Fibroblast of skin of right quadriceps (primary cell): ENCODE measurements at places on chromosomes 16 and 17.

DNA sequence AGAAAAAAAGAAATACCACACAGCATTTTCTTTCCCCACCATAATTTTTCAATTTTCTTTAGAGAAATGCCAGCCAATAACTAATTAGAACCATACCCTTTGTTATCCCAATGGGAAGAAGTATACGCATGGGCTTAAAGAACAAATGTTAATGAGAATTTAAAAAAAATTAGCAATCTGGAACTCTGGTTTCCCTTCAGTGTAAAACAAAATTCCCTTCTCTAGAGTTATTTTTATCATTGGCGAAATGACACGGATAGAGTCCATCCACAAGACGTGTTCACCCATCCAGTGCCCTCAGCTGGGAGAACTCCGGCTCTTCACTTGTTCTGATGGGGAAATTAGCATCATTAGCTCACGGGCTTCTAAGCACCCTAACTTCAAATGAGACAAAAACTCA lies 3.3 kb downstream of the NXN start:
- DNase-seq = no peak

DNA sequence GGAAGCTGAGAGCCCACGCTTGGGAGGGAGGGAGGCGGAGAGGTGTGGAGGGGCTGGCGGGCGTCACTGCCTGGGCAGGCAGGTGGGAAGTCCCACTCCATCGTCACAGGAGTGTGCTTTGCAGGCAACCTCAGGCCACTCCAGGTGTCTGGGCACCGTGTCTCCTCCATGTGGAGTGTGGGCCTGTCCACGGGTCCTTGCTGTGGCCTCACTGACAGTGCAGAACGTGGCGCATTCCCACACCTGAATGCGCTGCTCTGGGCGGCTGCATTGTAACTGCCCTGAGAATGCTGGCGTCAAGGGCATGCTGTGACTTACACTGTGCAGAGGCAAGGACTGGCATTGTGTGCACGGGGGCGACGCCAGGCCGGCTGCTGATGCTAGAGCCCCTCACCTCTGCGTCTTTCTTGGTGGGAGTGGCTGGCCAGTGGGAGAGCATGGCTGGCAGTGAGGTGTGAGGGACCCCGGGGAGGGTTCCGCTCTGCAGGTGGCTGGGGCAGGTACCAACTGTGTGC lies 66.4 kb downstream of the BANP start:
- no peak for DNase-seq

DNA sequence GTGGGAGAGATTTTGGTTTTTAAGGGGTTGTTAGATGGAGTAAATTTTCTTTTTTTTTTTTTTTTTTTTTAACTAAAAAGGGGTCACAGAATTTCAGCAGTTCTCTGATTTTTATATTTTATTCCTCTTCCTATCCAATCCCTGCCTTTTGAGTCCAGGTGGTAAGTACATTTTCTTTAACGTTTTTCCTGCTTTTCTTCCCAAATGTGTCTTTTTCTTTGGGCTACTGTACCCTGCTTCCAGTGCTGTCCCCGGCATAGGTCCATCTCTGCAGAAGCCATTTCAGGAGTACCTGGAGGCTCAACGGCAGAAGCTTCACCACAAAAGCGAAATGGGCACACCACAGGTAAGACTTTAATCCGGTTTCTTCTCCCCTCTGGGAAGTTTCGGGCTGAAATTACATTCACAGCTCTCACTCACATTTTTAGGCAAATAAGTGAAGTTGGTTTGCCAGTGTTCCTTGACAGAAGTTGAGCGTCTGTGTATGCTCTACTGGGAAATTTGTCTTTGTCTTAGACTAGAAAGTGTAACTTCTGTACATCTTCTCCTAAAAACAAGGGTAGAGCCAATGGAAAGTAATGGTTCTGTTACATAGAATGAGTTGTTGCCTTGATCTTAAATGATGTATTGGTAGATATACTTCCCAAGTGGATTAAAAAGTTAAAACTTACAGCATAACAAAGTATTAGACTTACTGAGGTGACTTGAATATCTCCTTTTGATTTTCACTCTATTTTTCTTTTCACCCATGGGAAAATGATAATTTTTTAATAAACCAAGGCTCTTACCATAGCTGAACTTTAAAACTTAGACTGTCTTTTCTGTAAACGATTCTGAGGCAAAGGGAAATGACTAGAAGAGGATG lies 54.5 kb downstream of the TUBD1 start:
- peak; percentile 52 for DNase-seq

DNA sequence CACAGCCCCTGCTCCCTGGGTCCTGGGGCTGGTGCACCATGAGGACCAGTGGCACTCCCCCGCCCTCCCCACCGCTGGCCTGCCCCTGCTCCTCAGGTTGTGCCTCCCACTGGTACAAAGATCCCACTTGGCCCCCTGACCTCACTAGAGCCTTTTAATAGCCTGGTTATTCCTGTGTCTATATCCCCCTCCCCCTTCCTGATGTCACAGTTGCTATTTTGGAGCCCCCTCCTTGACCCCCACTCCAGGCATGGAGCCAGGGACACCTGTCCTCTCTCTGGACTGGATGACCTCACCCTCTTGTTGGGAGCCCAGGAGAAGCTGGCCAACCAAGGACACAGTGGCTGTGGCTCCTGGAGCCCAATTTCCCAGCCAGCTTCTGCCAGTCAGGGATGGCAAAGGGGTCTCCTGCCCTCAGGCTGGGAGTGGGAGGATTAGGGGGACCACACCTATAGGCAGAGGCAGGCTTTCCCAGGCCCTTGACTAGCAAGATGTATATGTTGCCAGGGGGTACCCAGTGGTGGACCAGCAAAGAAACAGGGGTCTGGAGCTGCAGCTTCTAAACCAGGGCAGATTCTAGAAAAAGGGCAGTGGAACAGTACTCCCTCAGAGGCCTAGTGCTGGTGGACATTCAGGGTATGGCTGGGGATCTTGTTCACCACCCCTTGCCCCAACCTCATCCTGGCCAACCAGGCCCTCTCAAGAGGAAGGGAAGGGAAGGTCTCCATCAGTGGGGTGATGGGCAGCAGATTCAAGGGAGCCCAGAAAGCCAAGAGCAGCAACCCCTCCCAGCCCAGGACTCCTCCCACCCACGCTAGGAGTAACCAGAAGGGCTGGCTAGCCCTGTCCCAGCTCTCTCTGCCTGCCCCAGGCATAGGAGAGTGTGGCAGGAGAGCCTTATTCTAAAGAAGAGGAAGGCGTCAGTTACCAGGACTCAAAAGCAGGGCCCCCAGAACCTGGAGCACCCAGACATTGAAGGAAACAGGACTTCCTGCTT lies 10.9 kb downstream of the HDAC5 start:
- DNase-seq = no peak

- no peak for DNase-seq
Measured at GRCh38 chr16:19294156-19294649, 8.7 kb downstream of the CLEC19A start.

DNA sequence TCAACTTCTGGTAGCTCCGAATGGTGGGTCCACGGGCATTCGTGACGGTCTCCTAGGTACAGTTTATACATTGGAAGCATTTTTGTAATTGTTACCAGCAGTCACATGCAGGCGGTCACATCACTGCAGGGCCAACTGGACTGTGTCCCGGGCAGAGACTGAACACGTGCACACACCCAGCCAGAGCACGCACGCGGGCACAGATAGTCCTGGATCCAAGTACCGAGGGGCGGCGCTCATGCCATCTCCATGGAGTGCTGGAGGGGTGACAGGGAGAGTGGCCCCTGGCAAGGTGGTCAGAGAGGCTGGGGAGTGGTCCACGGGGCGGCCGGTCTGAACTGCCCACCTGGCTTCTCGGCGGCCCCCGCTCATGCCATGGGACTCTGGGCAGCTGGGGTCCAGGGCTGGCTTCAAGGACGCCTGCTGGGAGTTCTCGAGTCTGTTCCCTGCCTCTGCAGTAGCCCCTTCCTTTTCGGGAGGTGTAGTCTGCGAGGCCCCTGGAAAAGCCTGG lies 34.2 kb downstream of the BAIAP2 start:
- no peak for DNase-seq

- DNase-seq = no peak
Measured at GRCh38 chr17:77916264-77916663, 42.2 kb upstream of the TNRC6C start.

- DNase-seq = no peak
Measured at GRCh38 chr16:81148277-81148676, 52.1 kb upstream of the GCSH start.

- no peak for DNase-seq
Measured at GRCh38 chr16:83965444-83966152, 2.4 kb upstream of the NECAB2 start.

DNA sequence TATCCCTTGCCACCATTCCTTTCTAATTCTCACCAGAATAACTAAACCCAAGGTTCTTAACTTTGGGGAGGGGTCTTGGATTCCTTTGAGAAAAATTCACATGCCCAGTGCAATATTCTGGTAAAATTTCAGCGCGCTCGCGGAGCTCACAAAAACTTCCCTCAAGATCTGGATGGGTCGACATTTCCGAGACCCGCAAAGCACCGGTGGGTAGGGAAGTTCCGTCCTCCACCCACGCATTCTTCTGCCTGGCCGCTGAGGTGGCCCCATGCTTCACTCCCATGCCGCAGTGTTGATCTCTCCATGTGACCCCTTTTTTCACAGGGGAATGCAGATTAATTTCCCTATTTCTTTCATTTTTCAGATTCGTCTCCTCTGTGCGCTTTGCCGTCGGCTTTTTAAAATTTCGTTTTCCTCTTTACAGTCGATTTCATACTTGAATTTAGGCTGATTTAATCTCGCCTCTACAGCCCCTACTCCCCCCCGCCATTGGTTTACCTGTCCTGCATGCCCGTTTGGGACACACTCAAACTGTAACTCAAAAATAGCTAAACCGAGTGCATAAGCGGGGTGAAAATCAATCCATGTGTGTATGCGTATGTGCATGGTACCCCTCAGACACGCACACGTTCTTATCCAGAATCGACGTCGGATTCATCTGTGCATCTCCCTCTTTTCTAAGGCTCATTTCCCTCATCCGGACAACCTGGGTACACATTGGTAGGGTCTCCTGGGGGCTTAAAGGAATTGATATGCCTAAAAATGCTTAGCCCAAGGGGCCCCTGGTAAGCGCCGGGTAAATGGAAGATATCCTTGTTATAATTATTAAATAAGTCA lies 1.4 kb upstream of the SP6 start:
- no peak for DNase-seq

DNA sequence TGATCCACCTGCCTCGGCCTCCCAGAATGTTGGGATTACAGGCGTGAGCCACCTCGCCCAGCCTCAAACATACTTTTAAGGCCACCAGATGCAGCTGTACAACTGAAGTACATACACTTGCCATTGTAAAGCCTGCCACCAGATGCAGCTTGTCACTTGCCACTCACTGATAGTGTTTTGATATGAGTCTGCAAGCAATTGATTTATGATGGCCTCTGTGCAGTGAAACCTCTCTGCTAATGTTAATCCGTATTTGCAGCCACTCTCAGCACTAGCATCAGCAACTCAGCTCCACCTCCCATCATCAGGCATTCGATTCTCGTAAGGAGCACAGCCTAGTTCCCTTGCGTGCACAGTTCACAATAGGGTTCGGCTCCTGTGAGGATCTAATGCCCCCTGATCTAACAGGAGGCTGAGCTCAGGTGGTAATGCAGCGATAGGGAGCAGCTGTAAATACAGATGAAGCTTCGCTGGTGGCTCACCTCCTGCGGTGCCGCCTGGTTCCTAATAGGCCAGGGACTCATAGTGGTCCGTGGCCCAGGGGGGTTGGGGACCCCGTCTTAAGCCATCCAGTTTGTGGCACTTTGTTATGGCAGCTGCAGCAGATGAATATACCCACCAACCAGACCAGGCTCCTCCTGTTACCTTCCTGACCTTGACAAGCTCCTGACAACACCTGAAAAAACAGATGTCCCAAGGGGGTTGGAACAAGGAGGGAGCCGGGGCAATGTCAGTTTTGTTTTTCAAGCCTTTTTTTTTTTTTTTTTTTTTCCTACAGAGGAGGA lies 1.3 kb upstream of the HERPUD1 start:
- no peak for DNase-seq

- DNase-seq = no peak
Measured at GRCh38 chr17:47929218-47930000, 12.0 kb upstream of the PNPO start.

GRCh38 chr17:39761861-39762496 lies 24.2 kb downstream of the GRB7 start:
- DNase-seq = peak; percentile 37

GRCh38 chr17:20996724-20997615 lies 45.8 kb downstream of the USP22 start:
- DNase-seq = no peak

DNA sequence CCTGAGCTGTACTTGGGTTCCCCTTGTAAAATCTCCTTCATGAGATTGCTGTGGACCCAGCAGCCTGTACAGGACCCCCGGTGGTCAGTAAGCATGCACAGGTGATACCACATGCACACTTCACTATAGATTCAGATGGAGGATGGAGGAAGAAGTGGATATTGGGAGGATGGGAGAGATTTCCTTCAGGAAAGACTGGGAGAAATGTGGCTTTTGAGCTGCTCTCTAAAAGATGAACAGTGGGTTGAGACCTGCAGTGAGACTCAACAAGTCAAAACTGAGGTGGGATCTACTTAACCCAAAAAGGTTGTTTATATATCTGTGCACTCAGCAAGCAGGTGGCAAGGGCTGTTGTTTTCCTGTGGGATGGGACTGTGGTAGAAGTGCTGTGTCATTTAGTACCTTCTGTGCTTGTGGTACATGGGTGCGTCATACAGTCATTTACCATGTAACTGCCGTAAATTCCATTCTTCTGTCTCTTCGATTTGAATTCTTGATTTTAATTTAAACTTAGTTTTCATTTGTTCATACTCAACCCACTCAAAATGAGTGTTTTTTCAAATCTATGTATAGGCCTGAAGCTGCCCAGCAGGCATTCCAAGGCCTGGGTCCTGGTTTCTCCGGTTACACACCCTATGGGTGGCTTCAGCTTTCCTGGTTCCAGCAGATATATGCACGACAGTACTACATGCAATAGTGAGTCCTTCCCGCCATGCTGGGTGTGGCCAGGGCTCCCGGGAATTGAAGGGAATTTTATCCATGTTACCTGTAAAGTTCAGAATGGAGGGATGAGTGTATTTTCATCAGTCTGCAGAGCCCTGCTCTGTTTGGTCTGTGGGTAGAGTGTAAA lies 6.9 kb downstream of the HERPUD1 start:
- no peak for DNase-seq

GRCh38 chr16:56844056-56844455 lies 21.0 kb upstream of the SLC12A3 start:
- no peak for DNase-seq

DNA sequence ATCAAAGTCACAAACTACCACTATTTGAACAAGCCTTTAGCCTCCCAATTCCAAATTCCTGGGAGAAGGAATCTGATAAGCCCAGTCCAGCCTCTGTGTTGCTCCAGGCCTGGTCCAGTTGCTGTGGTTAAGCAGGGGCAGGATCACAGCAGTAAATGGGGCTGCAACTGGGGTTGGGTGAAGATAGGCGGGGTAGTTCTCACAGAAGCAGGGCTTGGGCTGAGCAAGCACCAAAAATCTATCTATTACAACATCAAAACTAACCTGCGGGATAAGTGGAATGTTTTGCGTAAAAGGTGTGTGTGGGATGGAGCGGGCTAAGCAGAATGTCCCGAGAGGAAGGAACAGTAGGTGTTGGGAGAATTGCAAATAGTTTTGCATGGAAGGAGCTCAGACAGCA lies 23.0 kb upstream of the RNF135 start:
- no peak for DNase-seq
